ENCODE measurements at places on chromosomes 3 and 15.
A peak's percentile ranks its signal among the peaks of the same experiment; 100 is the strongest.

DNA sequence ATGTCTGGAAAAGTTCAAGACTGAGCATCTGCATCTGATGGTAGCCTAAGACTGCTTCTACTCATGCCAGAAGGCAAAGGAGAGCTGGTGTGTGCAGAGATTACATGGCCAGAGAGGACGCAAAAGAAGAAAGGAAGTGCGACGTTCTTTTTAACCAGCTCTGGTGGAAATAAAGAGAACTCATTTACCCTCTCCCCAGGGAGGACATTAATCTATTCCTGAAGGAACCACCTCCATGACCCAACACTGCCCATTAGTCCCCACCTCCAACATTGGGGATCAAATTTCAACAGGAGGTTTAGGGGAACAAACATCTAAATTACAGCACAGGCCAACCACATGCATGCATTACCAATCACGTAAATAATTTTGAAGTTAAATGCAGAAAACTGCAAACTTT is 1.5 kb upstream of the NCK1 start:
- peak; percentile 35 for DNase-seq

GRCh38 chr3:5134499-5134898 is 12.4 kb downstream of the ARL8B start:
- no peak for DNase-seq

DNA sequence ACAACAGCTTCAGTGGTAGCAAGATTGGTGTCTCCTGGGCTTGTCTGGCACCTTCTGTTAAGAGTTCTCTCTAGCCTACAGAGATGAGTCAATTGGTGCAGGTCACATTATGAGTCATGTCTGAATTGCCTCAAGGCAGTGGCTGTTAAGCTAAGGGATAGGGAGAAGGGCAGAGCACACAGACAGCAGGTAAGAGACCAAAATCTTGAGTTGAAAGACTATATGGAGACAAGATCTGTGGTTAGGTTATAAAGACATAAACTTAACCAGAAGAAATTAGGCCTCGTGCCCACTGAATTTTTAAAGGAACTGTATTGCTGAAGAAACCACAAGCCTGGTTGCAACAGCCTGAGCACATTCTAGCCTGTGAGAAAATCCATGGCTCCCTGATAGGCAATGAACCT is 19.2 kb upstream of the KPNA1 start:
- DNase-seq: no peak

- DNase-seq: peak; percentile 41
Measured at GRCh38 chr15:71201477-71201876, 86.2 kb downstream of the THSD4 start.

- peak; percentile 46 for DNase-seq
Measured at GRCh38 chr15:74826364-74826819, at the start of gene CPLX3. Gene CPLX3 (plus strand): TSS chr15:74826627. CDS start chr15:74826704, 77 bp downstream.

- DNase-seq: no peak
Measured at GRCh38 chr3:10432156-10432845, 73.1 kb downstream of the ATP2B2 start.

DNA sequence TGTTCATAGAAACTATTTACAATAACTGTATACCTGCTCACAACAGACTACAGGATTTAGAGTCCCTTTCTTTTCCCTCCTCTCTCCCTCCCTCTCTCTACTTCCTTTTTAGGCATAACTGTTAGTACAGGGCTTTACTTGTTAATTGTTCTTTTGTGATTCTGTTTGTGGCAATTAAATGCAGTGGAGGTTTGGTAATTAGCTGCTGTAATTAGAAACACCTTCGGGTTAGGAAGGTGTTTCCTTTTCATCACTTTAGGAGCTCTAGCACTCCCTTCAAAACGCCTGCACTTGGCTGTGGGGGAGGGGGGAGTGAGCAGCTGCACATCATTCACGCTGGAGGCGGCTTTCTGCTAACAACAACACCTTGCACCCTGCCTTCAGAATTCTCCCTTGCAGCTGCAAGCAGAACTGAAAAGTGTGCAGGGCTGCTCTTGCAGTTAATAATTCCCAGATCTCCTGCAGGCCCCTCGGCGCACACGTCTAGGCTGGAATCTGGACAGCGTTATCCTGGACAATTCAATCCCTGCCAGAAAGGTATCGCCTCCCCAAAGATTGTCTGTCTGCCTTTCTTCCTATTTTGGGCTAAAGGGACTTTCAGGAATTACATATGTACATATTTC is 242.6 kb upstream of the RGMA start:
- peak; percentile 48 for DNase-seq

DNA sequence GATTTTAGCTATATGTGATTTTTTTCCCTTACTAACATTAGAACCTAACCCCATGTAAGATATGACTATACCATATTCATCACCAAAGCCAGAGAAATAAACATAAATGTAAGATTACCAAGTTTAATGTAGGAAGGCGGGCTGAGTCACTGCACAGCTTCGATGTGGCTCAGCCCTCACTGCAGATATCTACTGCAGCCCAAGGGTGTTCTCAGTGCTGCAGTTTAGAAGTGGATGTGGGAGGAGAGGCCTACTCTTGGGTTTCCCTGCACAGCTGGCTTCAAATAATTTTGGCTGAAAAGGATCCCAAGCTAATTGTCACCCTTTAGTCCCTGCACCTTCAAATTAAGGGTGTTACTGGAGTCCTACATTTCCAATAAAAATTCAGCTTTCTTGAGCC is 9.3 kb downstream of the ARPP19 start:
- no peak for DNase-seq

DNA sequence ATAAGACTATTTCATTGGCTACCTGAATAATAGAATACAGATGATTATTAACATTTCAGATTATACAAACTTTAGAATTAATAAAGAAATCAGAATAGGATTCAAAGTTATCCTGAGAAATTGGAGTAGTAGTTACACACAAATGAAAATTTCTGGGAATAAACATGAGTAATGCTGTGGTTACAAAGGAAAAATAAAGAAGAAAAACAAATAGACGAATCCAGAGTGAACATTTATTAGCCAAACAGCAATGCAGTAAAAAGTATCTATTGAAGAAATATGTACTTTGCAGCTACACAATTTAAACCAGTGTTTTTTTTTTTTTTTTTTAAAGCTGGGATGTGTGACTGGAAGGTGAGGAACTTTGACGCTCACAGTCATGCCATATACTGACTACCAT is 1159.2 kb downstream of the TUSC7 start:
- no peak for DNase-seq

DNA sequence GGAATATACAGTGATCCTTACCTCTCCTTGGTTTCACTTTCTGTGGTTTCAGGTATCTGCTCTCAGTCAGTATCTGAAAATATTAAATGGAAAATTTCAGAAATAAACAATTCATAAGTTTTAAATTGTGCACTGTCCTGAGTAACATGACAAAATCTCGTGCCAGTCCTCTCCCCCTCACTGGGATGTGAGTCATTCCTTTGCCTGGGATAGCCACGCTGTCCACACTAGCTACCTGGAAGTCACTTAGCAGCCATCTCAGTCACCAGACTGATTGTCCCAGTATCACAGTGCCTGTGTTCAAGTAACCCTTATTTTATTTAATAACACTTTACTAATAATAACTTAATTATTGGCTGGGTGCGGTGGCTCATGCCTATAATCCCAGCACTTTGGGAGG is 15.3 kb upstream of the KLHL25 start:
- no peak for DNase-seq

GRCh38 chr3:14957925-14958324 is 10.5 kb downstream of the NR2C2 start:
- DNase-seq: no peak

DNA sequence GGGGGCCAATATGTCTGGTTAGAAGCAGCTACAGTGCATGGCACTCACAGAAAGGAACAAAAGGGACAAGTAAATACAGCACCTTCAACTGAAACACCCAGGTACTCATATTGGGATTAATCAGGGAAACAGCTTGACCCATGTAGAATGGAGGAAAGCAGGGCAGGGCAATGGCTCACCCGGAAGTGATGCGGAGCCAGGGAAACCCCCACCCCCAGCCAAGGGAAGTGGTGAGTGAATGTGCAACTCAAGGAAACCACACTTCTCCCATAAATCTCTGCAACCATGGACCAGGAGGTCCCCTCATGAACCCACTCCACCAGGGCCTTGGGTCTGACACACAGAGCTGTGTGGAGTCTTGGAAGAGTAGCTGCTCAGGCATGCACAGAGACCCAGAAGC is 117.1 kb downstream of the MTHFS start:
- DNase-seq: no peak

- no peak for DNase-seq
Measured at GRCh38 chr3:170523248-170523647, 62.6 kb downstream of the SLC7A14 start.

DNA sequence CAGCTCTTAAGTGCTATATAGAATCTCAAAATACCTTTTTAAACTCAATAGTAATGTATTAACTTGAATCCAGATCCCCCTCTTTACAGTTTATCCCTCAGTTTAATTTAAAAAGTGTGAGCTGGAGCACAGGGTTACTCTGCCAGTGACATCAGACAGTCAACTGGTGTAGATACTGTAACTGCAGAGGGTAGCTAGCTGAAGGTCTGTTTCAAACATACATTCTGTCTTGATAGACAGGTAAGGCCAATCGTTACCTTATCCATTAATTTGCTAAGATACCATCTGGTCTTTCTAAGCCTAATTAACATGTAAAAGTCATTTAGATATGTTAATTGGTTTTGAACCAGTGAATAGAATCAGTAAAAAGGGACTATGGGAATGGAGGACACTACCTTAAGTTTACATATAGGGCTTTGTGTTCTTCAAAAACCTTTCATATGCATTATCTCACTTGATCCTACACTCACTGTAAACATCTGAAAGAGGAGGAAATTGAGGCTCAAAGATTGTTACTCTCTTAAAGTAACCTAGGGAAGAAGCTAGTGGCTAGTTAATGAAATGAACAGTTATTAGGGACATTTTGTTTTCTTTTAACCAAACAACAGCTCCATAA is 59.5 kb upstream of the TSPAN3 start:
- no peak for DNase-seq

DNA sequence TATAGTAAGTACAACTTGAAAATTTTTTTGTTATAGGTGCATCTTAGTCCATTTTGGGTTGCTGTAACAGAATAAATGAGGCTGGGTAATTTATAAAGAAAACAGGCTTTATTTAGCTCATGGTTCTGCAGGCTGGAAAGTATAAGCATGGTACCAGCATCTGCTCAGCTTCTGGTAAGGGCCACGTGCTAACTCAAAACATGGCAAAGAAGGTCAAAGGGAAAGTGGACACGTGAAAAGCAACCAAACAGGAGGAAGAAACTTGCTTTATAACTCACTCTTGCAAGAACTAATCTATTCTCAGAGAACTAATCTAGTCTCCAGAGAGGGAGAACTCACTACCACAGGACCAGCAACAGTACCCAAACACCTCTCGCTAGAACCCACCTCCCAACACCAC is 9.1 kb downstream of the HDGFL3 start:
- DNase-seq: no peak

GRCh38 chr15:49622561-49622960 is 1.7 kb downstream of the DTWD1 start:
- DNase-seq: no peak

GRCh38 chr15:45320581-45321205 is 57.7 kb downstream of the GATM start:
- no peak for DNase-seq

DNA sequence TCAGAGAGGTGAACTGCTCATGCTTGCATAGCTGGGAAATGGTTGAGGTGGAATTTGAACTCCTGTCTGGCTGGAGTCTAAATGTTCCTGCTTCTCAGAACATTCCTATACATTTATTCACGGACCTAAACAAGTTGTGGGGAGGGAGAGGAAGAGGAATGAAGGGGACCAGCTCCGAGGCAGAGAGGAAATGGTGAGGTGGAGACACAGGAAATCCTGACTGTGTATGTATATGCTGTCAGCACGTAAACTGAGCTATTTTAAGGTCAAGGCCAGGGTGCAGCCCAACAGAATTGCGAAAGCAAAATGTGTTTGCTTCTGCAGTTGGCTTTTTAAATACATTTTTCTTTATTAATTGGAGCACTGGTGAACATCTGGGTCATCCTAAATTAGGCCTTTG is 74.1 kb upstream of the POMGNT2 start:
- DNase-seq: no peak

- DNase-seq: peak; percentile 47
Measured at GRCh38 chr3:70531063-70531657, 218.7 kb upstream of the MDFIC2 start.

- no peak for DNase-seq
Measured at GRCh38 chr15:51184627-51185026, 89.9 kb upstream of the TNFAIP8L3 start.

GRCh38 chr15:64990168-64990470 is 405 bp upstream of the SPG21 start:
- DNase-seq: no peak

GRCh38 chr3:122025296-122025695 is 3.2 kb upstream of the ILDR1 start:
- DNase-seq: no peak

GRCh38 chr3:159887911-159888310 is 100.7 kb upstream of the IL12A start:
- no peak for DNase-seq

DNA sequence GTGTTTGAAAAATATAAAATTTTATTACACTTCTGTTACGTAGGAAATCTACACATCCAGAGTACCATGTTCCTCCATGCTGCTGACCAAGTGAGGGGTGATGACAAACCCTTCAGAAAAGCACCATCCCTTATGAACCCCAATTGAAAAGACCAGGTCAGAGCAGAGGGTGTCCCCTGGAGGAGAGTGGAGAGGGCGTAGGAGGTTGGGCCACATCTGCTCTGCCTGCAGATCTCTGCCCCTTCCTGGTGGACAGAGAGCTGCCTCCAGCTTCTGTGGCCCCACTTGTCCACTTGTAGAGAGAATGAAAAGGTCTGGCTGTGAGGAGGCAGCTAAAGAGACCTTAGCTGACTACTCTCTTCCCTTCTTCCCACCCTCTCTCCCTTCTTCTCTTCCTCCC is 55.5 kb downstream of the GLDN start:
- DNase-seq: no peak

GRCh38 chr15:24675332-24676144 is at the start of gene NPAP1:
Gene NPAP1 (plus strand): TSS chr15:24675775. CDS start chr15:24675868, 93 bp downstream.
- no peak for DNase-seq

DNA sequence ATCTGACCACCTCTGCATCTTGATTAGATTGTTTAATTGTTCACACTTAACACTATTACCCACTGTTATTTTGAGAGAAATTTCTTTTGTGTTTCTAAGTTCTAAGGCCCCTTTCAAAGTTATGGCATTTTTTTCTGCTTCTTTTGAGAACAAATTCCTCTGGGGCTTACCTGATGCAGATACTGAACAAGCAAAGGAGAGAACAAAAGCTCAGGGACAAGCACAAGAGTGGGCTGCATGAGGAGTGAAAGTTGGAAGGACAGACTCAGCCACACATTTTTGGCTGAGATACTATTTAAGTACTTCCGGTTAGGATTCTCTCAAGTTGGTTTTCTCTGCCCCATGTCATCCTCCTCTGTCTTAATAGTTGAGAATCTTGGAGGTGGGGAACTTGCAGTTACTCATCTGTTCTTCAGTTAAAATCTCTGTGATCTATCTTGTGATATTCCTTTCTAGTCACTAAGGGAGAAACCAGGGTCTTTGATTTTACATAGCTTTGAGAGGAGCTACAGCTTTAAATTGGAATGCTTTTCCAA is 54.7 kb downstream of the CMTM6 start:
- DNase-seq: no peak

GRCh38 chr15:60002528-60003218 is 1.4 kb upstream of the FOXB1 start:
- no peak for DNase-seq

GRCh38 chr3:139117136-139117675 is 72.5 kb upstream of the PRR23C start:
- no peak for DNase-seq

GRCh38 chr15:51801391-51801835 is 28.0 kb upstream of the TMOD3 start:
- no peak for DNase-seq

Measured in left kidney (tissue), 8 donors.